Stimulated activated naive CD4-positive, alpha-beta T cell treated with Interleukin-2 at 50 U/mL for 16 hours (primary cell): ENCODE measurements at places on chromosomes 5 and 9.

GRCh38 chr9:105760053-105760452 is 65.7 kb downstream of the TMEM38B start:
- DNase-seq: no peak

- no peak for DNase-seq
Observed at GRCh38 chr9:116425244-116425643, 261.9 kb upstream of the TRIM32 start.

DNA sequence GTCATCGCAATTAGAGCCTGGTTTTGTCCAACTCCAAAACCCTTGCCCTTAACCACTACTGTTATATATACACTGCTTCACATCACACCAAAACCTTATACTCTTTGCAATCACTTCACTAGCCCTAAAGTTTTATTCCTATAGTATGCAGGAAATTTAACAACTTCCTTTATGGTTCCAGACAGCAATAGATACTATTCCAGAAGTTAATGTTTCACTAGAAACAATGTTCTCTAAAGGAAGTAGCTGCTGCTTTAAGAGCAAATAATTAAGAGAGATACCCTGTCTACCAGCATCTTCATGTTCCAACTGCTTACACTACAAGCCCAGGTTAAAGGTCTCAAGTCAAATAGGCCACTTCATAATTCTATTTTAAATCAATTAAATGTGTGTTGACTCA is 22.0 kb downstream of the FREM1 start:
- no peak for DNase-seq

DNA sequence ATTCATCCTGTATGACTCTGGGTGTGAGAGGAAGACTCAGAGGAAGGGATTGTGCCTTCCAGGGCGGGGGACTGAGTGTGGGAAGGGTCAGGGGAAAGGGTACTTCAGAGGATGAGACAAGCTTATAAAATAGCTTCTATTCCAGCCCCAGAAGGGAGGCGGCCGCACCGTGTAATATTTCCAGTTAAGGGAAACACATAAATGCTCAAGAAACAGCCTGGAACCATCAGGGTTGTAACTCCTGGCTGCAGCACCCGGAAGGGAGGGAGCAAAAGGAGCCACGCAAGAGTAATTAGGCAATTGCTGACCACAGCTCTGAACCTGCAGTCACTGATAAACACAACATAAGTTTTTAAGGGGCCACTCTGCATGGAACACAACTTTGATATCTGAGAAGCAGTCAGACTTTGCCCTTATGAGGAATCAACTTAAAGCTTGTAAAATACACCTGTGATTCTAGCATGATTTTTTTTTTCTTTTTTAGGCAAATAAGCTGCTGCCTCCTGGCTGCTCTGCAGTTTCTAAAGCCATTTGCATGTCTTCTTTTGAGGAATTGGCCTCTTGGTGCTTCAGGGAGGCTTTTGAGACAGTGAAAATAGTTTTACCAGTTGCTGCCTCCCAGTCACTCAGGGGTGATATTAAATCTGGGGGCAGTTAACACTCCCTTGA is 382.7 kb downstream of the ENC1 start:
- no peak for DNase-seq

- no peak for DNase-seq
Observed at GRCh38 chr9:112780450-112781036, 30.0 kb downstream of the SNX30 start.

DNA sequence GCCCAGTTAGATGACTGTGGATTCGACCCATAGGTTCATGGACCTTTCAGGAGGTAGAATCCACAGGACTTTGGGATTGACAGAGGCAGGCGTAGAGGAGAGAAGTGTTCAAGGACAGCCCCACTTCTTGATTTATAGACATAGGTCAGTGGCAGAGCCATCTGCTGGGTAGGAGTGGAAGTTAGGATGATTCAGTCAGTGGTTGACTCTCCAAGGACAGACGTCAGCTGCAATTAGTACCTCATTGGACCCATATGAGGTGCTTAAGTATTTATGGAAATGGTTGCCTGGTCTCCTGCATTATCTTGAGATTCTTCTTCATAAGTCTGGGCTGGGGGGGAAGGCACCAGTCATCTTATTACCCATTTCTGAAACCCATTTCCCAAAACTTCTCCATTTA is 70.9 kb downstream of the SH3RF2 start:
- DNase-seq: no peak

DNA sequence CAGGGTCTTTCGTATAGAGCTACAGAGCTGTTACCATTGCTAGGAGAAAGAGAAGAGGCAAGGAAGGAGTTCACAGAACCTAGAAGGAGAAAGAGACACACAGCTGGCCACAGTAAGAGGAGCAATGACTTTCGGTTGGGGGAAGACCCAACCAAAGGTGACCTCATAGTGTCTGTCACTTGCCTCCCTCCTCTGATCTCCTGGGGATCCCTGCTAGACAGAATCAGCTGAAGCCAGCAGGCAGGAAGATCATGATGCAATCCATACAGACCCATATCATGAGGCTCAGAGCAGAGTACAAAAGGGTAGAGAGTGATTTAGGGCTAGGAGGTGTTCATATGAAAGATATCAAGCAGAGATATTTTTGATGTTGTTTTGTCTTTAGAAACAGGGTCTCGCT is 26.0 kb upstream of the EPB41L4B start:
- DNase-seq: no peak

DNA sequence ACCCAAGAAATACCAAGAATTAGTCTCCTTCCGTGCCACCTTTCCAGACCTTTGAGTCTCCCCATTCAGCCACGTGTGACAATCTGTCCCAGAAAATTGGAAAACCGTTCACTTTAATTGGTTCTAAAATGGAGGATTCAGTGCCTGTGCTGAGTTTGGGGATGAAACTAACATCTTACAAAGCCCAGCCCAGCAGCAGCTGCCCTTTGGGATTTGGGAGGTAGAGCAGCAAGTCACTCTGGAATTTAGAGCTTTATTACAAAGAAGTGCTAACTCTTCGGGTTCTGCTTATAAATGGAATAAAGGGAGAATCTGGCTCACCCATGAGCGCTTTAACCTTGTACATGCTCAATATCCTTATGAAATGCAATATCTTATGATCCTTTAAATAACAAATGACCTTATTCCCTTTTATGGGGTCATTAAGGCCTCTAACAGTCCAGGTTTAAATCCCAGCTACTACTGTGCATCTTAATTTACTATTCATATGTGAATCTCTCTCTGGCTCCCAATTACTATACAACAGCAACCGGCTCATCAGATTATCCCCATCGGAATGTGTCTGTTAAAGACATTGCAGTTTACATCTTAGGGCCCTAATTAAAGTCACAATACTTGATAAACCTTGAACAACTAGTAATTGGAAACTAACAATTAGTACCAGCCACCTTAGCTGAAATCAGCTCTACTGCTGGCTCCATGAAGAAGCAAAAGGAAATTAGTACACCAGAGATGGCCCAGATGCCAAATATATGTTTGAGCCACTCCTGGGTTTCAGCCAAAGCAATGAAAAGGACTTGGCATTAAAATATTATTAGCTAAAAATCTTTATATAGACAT is 271.8 kb upstream of the SMARCA2 start:
- DNase-seq: no peak
